Chondrocyte (in vitro differentiated cells): ENCODE measurements at places on chromosomes 7 and 10. TPM values are rescaled to one million over a fixed set of nuclear protein-coding genes. Genes with fewer than 3 reads are reported as not detected.
A peak's percentile ranks its signal among the peaks of the same experiment; 100 is the strongest.

GRCh38 chr7:44103923-44104859, at the start of gene AEBP1:
Gene AEBP1, plus strand, starts transcription at chr7:44104345. Its CDS starts 321 bp downstream, at chr7:44104666.
- DNase-seq = peak; percentile 83

DNA sequence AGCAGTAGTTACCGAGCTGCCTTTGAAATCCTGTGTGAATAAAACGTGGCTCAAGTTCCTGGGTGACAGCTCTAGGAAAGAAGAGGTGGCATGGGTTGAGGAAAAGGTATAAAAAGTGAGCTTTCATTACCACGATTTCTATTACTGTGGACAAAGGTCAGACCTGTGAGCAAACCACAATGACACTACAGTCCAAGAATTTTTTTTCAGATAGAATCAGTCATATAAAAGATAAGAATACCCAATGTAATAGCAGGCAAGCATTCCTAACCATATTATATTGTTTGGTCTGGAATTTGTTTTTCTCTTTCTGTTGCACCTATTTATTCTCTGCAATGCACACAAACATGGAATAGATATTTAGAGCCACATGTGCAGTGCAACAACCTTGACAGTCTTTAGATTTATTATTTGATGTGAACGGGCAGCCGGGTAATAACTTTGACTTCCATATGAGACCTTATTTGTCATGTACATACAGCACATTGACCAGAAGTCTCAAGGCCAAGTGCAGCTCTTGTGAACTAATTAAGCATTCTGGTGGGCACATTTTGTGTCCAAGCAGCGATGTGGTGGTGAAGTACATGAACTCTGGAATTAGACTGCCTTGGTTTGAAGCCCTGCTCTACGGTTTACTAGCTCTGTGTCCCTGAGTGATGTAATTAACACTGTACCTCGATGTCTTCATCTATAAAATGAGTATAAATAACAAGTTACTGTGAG, 156.8 kb downstream of the NRCAM start:
- DNase-seq = no peak

- no peak for DNase-seq
These were observed 15.0 kb upstream of the ENO4 start for GRCh38 chr10:116833986-116834985.

- DNase-seq = no peak
These were observed 9.6 kb downstream of the ZKSCAN5 start for GRCh38 chr7:99514050-99514449.

PRLHR gene
- not detected in 3 replicates for total RNA-seq

- DNase-seq = no peak
These were observed 94.3 kb upstream of the ADO start for GRCh38 chr10:62710182-62710581.

DNA sequence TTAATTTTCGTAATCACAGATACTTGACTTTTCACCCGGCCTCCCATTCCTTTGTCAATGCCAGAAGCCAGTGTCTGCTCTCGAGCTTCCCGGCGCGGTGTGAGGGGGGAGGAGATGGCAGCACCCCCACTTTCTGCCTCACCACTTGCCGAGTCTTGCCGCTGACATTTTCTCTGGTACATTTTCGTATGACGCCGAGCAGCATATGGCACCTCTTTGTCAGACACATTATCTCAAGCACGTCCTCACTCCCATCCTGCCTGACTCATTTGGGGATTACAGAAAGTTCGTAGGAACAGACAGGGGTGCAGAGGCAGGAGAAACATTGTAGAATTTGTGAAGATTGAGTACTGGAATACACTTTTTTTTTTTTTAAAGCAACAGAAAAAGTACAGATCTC, 60.8 kb upstream of the SORCS3 start:
- DNase-seq = no peak

DNA sequence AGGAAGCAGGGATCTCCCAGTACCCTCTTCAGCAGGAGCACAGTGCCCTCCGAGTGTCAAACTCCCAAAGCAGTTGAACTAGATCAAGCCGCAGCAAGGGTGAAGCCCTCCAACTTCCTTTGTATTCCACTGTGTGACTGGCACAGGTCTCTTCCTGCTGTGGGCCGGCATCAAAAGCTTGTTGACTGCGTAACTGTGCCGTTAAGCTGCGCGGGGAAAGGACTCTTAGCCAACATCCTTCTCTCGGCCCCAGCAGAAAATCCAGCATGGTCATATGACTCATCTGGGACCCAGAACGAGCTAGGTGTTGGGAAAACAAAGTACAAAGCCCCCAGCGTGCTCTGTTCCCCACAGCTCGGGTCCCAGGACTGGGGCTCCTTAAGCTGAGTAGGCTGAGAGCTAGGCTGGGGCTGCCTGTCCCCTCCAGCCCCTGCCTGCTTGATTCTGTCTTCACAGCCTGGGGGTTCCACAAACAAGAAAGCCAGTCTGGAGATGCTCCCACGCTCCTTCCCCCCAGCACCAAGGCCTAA, 52.2 kb downstream of the COL17A1 start:
- DNase-seq = no peak

DNA sequence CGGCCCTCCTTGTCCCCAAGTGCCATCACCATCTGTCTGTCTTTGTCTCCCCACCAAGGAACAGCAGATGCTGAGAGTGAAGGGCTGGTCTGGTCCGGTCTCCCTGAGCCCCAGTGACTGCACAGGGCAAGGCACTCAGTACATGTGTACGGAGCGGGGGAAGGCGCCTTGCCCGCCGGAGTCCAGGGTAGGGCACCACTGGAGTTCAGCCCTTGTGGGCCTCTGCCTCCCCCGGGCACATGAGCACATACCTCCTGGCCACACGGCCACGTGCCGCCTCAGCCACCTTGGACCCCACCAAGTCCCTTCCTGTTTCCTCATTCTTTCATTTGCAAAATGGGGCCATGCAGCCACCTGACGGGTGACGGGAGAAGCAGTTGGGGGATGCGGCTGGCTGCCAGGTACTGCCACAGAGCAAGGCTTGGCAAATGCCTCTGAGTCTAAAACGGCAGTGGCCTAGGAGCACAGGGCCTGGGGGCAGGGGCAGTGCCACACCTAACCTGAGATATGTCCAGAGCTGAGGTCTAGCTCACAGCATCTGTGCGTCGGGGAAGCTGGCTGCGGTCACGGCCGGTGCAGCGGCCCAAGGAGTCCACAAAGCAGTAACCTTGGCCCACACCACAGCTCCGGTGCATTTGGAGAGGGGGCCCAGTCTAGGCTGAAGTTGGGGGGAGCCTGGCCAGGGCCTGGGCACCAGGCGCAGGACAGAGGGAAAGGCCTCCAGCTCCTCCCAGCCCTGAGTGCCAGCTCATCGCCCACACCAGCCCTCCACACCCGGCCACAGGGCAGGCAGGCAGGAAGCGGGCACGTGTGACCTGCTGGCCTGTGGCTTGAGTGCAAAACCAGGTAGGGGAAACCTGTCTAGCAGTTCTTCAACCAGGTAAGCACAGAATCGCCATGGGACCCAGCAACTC, 5.2 kb downstream of the ADAP1 start:
- peak; percentile 89 for DNase-seq

GRCh38 chr10:113126229-113127201, 176.5 kb downstream of the TCF7L2 start:
- no peak for DNase-seq

CLDN4 gene
- total RNA-seq = 0.35 to 0.80 TPM (median 0.51 TPM) in 3 replicates

GRCh38 chr10:18179891-18180290, 39.7 kb downstream of the CACNB2 start:
- no peak for DNase-seq

DNA sequence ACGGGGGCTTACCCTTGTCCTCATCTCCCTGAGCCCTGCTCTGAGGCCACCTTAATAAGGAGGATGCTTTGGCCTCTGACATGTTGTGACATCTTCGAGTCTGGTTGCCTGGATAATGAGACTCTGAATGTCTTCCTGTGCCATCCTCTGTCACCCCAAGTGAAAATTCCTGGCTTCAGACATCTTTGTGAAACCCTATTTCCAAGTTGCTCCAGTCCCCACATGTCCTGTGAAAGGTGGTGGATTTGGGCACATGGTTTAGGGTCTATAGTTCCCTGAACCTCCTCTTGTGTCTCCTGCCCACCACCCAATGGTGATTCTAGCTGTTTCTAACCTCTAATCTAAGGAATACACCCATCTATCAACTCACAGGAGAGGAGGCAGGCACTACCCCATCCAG, 223.1 kb upstream of the GLI3 start:
- no peak for DNase-seq

DNA sequence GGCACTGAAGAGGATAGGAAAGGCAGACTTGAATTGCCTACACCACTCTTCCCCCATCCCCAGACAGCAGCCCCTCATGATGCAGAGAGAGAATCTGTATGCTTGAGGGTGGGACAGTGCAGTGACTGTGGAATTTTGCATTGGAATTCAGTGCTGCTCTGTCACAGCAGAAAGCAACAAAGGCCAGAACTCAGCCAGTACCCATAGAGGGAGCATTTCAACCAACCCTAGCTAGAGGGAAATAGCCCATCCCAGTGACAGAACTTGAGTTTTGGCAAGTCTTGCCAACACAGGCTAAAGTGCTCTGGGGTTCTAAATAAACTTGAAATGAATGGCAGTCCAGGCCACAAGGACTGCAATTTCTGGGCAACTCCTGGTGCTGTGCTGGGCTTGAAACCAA, 80.4 kb downstream of the TES start:
- DNase-seq = no peak

MYPN gene
- 0.08 to 1.5 TPM (median 0.10 TPM) in 3 replicates for total RNA-seq

TAF3 gene
- 6.2 to 8.6 TPM (median 7.2 TPM) in 3 replicates for total RNA-seq

SEC23IP gene
- total RNA-seq = 65.2 to 90.3 TPM (median 70.0 TPM) in 3 replicates

GRCh38 chr7:107506674-107507339, 37.0 kb downstream of the GPR22 start:
- DNase-seq = no peak

GRCh38 chr7:158264881-158265742, 322.5 kb downstream of the PTPRN2 start:
- DNase-seq = peak; percentile 93
